ENCODE measurements at places on chromosomes 16 and 17.

DNA sequence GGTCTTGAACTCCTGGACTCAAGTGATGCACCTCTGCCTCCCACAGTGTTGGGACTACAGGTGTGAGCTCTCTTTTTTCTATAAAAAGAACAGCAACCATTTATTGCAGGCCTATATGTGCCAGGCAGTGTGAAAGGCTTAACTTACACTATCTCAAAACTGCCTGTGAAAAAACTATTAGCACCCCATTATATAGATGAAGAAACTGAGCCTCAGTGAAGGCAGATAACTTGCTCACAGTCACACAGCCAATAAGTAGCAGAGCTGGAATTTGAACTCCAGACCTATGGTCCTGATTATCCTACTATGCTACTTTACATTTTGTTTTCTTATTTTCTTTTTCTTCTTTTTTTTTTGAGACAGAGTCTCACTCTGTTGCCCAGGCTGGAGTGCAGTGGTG is 15.1 kb downstream of the NDE1 start:
- no peak for DNase-seq

DNA sequence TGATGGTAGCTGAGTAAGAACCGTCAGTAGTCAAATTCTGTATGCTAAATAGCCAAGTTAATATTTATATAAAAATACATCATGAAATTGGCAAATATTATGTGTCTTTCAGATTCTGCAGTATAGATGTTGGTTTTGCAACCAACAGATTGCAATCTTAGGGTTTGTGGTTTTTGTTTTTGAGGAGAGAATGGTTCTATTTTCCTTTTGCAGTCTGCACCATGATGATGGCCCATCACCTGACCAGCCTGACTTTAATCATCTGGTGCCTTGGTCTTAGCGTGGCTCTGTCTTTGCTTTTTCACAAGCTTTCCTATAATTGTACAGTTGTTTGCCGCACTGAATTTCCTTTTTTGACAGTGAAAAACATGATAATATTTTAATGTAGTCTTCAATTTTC is 50.7 kb downstream of the NUP93 start:
- no peak for DNase-seq

DNA sequence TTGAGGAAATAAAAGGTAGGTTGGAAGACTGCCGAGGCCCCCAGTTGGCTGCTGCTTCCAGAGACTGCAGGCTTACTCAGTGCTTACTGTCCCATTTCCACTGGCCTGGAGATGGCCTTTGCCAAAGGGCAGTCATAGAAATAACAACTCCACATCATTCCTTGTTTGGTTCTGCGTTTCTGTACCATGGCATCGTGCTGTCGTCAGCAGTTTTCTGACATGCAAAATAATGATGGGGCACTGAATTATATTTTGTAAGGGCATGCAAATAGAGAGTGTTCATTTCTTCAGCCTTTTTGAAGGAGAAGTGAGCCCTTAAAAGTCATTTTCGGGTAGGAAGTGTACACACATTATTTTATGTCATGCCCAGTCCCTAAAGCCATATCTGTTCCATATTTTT is 88.9 kb downstream of the RBFOX1 start:
- no peak for DNase-seq

GRCh38 chr17:31174215-31174614 is 79.4 kb downstream of the NF1 start:
- no peak for DNase-seq

- DNase-seq: no peak
Measured at GRCh38 chr17:45248132-45248957, 13.5 kb downstream of the SPATA32 start.

DNA sequence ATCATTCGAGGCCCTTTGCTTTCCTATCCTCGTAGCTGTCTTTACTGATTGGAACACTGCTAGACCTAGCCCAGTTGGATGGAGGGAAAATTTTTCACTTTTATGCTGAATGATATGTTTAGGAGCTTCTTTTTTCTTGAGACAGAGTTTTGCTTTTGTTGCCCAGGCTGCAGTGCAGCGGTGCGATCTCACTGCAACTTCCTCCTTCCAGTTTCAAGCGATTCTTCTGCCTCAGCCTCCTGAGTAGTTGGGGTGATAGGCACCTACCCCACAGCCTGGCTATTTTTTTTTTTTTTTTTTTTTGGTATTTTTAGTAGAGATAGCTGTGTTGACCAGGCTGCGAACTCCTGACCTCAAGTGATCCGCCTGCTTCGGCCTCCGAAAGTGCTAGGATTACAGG is 17.3 kb upstream of the PSMC5 start:
- no peak for DNase-seq

- no peak for DNase-seq
Measured at GRCh38 chr17:39008633-39009032, 41.4 kb upstream of the FBXO47 start.

DNA sequence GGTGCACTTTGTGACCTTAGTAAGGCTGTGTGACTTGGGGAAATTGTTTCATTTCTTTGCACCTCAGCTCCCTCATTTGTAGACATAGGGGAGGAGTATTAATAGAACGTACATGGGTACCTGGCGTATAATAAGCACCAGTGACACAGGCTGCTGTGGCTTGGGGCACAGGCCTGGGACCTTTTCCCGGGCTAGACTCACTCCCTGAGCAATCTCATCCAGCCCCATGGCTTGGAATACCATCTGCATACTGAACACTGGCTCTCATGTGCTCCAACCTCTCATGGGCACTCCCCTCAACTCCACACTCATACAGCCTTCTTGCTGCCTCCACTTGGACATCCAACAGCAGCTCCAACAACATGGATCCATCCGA is 41.0 kb upstream of the MRPS23 start:
- no peak for DNase-seq

GRCh38 chr17:78925662-78926555 is 722 bp upstream of the TIMP2 start:
- no peak for DNase-seq

DNA sequence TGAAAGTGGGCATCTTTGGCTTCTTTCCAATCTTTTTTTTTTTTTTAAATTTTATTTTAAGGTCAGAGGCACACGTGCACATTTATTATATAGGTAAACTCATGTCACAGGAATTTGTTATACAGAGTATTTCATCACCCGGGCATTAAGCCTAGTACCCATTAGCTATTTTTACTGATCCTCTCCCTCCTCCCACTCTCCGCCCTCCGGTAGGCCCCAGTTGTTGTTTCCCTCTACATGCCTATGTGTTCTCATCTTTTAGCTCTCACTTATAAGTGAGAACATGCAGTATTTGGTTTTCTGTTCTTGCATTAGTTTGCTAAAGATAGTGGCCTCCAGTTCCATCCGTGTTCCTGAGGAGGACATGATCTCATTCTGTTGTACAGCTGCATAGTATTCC is 108.5 kb downstream of the CYB561 start:
- no peak for DNase-seq

Measured in renal cortical epithelial cell (primary cell).